ENCODE measurements at places on chromosomes 4 and X.

GRCh38 chrX:100864657-100865391, 9.3 kb downstream of the NOX1 start:
- no peak for DNase-seq

DNA sequence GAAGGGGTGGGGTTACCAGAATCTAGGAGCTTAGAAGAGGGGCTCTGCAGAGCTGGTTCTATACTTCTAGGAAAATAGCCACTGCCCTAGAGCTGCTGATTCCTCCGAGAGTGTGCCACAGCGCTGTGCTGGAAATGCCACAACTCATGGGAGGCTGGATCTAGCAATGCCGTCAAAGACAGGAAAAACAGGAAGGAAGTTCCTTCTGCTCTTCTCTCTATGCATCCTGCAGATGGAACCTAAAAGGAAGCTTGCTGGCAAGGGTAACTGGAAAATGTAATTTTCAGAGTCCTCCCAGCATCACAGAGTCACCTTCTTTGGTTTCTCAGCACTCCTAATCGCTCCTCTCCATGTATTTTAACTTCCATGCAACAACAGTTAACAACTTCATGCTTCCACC, 121.2 kb upstream of the TLL1 start:
- DNase-seq, result no peak

GRCh38 chr4:177356921-177357320, 47.2 kb downstream of the NEIL3 start:
- no peak for DNase-seq

GRCh38 chrX:134569306-134569705, 89.0 kb downstream of the PLAC1 start:
- DNase-seq, result no peak

Data from SJSA1 (cell line).